ENCODE measurements at places on chromosomes 2 and 18.

DNA sequence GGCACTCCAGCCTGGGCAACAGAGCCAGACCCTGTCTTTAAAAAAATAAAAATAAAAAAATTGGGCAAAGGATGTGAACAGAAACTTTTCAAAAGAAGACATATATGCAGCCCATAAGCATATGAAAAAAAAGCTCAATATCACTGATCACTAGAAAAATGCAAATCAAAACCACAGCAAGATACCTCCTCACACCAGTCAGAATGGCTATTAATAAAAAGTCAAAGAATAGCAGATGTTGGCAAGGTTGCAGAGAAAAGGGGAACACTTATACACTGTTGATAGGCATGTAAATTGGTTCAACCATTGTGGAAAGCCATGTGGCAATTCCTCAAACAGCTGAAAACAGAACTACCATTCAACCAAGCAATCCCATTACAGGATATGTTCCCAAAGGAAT is 204.1 kb upstream of the SRD5A2 start:
- DNase-seq: no peak

DNA sequence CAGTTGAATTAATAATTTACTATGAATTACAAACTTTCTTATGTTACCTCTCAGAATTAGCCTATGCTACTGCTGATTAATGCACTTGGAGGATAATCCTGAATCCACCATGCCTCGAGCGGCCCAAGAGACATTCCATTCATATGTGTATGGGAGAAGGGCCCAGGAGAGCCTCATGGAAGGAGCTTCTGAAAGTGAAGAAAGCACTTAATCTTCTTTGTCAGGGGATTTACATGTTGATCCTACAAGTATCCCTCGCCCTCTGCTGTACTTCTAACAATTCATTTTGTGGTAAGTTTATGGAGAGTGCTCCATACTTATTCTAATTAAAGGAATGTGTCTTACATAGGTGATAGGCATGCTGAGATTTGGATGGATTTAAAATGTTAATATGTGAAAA is 1189.1 kb upstream of the NXPH2 start:
- no peak for DNase-seq

DNA sequence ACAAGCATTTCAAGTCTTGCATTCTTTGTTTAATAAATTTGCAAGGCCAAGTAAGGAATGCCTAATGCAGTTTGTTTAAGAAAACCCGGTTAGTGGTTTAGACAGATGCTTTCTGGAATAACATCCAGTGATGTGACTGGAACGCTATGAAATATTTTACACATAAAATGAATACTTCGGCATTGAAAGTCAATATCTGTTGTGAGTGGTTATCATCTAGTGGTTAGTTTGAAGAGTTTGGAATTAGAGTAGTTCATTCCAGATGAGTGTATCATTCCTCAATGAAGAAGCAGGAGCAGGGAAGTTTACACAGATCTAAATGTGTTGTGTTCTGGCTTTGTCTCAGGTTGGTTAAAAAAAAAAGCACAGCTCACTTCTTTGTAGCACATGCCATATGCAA is 608.0 kb upstream of the PIK3C3 start:
- no peak for DNase-seq

DNA sequence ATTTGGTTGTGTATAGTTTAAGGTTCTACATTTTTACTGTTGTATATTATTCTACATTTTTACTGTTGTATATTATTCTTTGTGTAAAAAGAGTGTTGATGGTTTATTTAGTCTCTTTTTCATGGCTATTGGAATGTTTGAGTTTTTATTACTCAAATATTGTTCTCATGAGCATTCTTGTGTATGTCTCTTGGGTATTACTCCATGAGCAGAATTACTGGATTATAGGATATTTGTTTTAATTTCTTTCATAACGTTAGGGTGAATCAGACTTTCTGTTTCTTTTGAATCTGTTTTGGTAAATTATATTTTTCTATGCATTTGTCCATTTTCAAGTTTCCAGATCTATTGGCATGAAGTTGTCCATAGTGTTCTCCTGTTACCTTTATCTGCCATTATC is 111.6 kb downstream of the DYNAP start:
- DNase-seq: no peak

DNA sequence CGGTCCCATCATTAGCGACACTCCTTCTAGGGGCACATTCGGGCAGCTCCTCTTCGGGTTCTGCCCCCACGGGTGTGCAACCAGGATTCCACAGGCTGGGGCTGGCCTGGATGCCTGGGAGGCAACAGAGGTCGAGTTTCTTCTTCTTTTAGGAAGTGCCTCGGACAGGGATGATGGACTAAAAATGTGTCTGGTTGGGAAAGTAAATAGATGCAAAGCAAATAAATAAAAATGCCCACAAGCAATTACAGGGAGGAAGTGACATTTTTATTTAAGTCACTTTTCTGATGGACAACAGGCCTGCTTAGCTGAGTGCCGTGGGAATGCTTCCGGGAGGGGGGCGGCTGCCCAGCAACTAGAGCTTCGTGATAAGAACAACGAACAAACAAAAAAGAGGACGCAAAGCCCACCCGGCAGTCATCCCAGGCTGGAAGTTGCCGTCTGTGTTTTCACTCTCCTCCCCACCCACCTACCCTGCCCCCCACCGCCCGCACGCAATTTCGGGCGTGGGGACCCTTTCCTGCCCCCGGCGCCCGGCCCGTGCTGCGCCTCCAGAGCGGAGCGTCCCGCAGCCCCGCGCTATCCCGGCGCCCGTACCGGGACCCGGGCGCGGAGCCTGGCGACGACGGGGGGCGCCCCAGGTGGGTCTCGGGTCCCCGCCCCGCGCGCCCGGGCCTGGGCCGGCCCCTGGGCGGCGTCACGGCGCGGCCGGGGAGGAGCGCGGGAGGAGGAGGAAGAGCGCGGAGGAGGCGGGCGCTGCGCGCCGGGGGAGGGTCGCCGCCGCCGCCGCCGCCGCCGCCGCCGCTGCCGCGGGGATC is 412 bp upstream of the NCK2 start:
- peak; percentile 38 for DNase-seq

DNA sequence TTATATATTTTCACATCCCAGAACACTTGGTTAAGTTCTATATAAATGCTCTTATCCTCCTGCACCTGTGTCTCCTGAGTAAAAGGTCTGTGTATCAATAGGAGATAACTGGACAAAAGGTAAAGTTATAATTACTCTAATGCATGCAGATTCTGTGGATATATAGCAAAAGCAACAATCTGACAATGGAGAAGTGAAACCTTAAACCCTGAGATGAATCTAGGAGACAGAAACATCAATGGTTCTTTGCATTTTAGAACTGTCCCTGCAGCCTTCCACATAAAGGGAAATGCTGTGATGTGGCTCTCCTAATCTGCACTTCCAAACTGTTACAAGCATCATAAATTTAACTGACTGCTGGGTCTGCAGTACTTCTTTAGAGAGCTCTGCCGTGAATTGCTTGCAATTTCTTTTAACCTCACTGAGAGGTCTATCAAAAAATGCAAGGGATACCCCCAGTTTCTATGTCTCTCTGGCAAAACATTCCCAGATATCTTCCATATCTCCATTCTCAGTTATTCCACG is 42.8 kb upstream of the FSIP2 start:
- DNase-seq: no peak

DNA sequence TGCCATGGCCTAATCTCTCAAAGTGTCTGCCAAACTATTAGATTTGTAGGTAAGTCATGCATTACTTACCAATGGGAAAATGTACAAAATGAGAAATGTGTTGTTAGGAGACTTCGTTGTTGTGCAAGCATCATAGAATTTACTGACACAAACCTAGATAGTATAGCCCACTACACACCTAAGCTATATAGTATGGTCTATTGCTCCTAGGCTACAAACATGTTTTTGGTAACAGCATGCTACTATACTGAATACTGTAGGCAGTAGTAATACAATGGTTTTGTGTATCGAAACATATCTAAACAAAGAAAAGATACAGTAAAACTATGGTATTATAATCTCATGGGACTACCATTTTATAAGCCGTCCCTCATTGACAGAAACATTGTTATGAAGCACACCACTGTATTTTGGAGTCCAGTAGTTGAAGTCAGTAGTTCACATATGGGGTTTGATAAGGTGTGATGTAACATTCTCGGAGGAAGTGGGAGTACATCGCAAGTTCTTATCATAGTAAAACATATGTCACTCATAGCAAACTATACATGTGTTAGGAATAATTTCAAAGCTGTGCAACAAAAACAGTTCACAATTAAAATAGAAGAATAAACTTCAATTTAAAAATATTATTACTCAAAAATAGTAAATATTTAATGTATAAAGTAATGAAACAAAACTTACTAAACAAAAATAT is 12.0 kb upstream of the GTF2A1L start:
- DNase-seq: no peak

DNA sequence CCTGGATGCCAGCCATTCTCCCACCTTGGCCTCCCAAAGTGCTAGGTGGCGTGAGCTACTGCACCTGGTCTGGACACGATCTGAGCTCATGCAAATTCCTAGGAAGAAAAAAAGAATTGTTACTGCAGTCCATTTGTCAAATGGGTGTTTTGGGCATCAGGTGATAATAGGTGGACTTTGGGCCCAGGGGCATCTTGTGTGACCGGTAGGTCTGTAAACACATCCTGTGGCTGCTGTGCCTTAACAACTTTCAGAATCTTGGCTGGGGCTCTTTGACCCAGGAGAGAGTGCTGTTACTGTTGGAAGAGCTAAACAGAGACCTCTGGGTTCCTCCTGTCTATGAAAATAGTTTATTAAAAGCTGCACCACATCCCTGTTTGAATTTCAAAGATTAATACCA is 34.9 kb upstream of the TFCP2L1 start:
- no peak for DNase-seq

DNA sequence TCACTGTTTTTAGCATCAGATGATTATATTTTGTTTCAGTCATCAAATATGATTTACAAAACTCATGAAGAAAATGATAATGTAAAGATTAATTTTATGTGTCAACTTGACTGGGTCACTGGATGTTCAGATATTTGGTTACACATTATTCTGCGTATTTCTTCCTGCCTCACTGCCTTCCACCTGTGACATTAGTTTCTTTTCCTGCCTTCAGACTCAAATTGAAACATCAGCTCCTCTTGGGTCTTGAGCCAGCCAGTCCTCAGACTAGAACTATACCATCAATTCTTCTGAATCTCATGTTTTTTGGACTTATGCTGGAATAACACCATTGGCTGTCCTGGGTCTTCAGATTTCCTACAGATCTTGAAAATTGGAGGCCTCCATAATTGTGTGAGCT is 96.7 kb downstream of the ZNF385B start:
- DNase-seq: no peak

DNA sequence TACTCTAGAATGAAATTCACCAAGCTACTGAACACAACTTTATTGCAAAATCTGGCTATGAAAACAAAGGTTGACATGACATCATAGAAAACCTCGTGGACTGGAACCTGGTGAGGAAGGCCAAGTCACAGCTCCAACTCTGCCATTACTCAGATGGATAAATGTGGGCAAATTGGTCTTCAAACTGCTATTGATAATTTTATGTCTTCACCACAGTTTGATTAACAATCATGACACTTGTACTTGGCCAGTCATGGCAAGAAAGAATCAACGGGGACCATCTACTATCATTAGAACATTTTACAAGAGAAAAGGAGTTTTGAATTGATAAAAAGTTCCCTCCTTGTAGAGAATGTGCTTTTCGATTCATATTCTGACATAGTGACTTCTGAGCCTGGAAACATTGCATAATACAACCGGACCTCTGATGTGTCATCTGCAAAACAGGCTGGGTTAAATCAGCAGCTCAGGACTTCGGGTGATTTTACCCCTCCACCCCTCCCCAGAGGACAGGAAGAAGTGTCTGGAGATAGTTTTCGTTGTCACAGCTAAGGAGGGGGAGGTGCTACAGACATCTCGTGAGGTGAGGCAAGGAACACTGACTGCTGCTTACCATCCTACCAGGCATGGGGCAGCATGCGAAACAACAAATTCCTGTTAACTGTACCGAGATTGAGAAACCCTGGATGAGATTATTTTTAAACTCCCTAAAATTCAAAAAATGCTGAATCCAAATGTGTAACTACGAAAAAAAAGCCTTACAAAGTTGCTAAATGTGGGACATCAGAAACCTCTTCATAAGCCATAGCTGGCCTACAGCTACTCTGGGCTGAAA is 8.4 kb downstream of the L3MBTL4 start:
- peak; percentile 7 for DNase-seq

- peak; percentile 92 for DNase-seq
Observed at GRCh38 chr18:46712406-46712805, 44.4 kb downstream of the ST8SIA5 start.

GRCh38 chr2:119429225-119429981 is 2.3 kb upstream of the TMEM37 start:
- peak; percentile 47 for DNase-seq

GRCh38 chr2:95275151-95275515 is 884 bp downstream of the PROM2 start:
- no peak for DNase-seq

DNA sequence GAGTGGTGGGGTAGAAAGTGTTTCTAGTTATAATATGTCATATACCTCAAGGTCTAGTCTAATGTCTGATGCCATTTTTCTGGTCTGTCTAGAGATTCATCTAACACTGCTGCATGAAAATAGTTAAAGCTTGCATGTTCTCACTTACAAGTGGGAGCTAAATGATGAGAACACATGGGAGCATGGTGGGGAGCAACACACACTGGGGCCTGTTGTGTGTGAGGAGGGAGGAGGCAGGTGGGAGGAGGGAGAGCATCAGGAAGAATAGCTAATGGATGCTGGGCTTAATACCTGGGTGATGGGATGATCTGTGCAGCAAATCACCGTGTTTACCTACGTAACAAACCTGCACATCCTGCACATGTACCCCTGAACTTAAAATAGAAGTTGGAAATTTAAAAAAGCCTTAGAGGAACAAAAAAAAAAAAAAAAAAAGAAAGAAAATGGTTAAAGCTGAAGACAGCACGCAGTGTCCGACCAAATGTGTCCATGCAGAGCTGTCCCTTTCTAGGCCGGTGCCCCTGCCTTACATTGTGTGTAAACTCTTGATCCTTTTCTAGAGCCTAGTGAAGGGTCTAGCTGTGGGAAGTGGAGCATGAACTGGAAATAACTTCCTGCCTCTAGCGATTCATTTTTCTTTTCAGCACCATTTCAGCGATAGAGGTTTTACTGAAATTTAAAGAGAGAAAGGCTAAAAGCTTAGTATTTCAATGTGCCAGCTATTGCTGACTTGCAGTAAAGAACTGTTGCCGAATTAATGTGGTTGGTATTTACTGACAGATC is 94.0 kb downstream of the FMNL2 start:
- no peak for DNase-seq

DNA sequence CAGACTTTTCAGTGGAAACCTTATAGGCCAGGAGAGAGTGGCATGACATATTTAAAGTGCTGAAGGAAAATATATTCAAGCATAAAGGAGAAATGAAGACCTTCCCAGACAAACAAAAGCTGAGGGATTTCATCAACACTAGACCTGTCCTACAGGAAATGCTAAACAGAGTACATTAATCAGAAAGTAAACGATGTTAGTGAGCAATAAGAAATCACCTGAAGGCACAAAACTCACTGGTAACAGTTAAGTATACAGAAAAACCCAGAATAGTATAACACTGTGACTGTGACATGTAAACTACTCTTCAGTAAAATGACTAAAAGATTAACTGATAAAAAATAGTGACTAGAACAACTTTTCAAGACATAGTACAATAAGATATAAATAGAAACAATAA is 87.4 kb downstream of the ATP8B1 start:
- no peak for DNase-seq

- DNase-seq: no peak
Observed at GRCh38 chr2:191512874-191513273, 165.1 kb upstream of the NABP1 start.

GRCh38 chr2:86671337-86671981 is 47.8 kb upstream of the RNF103 start:
- DNase-seq: no peak

GRCh38 chr18:77086656-77087392 is 45.8 kb downstream of the MBP start:
- no peak for DNase-seq

- no peak for DNase-seq
Observed at GRCh38 chr18:11672198-11672597, 16.9 kb upstream of the GNAL start.
